ENCODE measurements at places on chromosomes 12 and 14.

DNA sequence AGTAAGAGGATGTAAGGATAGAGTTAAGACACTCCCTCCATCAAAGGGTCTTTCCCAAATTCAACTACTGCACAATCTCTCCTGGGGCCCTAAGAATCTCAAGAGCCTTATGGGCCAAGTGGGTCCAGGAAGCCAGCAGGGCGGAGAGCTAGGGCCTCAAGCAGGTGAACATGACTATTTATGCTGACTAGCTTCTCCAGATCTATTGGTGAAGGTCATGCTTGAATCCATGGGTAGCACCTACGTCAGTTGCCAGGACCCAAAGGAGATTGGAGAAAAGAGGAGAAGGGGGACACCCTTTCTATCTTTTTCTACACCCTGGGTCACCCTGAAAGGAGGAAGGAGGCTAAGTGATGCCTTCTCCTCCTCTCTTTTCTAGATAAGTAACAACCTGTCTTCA is 534.2 kb upstream of the MIS18BP1 start:
- DNase-seq, result no peak

GRCh38 chr14:103857256-103857655 is 9.9 kb upstream of the PPP1R13B start:
- DNase-seq, result no peak

DNA sequence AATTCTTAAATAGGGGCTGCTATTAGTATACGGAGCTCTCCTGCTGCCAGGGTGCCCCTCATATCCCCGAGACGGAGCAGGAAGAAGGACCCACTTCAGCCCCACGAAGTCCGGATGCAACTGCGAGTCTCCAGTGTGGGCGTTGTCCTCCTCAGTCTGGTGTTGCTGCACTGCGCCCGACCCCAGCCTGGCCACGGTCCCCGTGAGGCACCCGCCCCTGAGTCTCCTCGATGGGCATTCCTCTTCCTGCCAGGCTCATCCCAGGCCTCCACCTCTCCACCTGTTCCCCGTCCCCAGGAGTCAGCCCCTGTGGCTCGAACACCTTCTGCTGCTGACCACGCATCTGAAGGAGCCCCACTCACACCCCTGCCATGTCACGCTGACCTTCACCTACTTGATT is 68.1 kb upstream of the SFSWAP start:
- DNase-seq, result peak; percentile 7

DNA sequence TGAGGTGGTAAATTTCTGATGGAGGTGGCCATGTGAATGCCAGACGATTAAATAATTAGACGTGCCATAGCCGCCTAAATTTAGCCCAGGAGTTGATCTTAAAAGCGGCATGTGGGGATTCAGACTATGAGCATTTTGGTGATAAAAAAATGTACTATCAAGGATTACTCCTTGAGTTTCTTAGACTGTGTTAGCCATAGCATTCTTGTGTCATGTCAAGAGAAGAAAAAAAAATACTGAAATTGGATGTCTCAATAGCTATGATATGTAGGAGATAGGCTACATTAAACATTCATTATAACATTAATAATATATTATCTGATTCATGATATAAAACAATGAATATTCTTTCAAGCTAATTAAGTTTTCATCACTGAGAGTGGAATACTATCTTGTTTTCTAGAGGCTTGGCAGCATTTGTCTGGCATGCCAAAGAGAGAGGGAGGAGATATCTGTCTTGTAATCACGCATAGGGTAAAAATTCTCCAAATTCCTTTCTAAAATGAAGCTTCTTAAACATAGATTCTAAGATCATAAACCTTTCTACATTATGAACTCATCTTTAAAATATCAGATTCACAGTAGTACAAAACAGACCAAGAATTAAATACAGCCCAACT is 727.0 kb downstream of the C12orf50 start:
- DNase-seq, result no peak

DNA sequence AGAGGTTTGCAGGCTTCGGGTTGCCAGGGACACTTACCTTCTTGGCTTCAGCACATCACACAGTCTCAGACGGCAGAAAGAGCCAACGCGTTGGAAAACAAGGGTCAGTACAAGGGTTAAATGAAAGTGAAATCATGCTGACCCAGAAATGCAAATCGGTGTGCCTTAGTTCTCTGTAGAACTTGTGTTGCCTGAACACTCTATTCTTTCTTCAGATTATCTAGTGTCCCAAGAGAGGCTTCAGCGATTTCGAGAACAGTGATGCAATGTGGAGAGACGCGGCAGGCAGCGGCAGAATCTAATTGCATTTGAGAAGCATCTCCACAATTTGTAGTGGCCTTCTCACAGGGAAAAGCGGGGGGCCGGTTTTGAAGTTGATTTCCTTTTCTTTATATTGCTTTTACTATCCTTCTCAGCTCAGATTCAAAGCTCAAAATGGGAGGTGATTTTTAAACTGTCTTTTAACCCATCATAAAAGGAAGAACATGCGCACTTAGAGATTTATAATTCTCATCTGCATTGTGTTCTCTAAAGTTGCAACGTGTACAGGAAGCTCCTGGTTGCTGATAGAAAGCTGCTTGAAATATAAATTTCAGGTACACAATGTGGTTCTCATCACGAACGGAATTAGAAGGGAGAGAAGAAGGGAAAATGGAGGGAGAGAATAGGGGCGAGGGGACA is 67.8 kb upstream of the EGLN3 start:
- DNase-seq, result no peak

DNA sequence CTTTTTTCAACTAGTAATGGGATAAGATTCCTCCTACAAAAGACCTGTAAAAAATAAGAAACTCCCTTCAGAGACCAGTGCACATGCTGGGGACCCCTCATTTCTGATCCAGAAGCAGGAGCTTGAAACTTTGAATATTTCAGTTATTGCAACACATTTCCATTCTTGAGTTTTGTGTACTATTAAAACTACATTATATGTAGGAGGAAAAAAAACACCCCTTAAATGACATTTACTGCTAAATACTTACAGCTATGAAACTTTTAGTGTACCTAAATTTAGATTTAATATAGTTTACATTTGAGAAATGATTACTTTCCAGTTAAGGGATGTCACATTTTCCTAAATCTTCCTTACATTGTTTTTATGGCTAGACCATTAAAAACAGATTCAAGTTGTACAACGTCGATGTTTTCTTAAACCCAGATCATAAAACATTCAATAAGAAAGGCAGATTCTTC is 4.1 kb downstream of the LRIG3 start:
- DNase-seq, result no peak

DNA sequence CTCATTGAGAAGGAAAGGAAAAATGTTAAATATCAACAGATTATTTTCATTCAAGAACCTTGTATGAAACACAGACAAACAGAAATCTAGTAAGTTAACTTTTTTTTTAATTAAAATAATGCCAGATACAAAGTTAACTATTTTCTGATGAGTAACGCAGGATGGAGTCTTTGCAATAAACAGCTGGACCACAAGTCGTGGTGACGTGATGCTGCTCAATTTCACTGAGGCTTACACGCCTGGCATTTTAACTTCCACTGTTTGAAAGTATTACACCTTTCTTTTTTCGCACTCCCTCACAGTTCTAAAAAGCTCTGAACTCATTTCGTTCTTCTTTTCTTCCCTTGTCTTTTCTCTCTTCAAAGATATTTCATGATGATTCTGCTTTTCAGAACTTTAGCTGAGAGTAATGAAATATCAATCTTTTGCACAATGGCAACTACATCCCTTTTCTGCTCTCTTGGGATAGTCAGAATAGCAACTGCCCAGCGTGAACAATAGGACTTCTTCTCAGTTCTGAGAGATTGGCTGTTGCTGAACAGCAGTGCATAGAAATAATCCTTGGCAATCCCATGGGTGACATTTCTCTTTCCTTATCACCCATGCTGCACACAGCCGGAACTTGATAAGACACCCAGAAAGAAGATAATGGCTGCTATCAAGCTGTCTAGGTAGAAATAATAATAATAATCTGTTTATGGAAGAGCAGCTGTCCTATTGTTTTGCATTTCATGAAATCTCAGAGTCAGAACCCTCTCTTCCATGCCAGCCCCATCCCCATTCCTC is 160.5 kb downstream of the BTG1 start:
- no peak for DNase-seq

GRCh38 chr14:102907303-102907844 is 15.1 kb upstream of the AMN start:
- no peak for DNase-seq

DNA sequence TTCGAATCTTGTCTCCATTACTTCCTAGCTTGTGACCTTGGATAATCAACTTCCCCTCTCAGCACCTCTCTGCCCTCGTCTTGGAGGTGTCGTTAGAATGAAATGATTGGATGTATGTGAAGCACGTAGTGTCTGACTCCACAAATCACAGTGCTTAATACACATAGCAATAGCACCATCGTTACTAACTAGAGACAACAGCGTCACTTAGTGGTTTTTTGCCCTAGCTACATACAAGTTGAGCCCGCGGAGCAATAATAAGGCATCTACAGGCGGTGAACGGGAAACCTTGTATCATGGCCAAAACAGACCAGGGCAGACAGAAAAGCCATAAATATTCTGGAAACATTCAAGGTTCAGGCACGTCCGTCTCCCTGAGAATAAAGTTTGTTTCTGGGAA is 154.9 kb downstream of the ASCL4 start:
- no peak for DNase-seq

GRCh38 chr14:40386433-40386832 is 954.2 kb upstream of the FBXO33 start:
- DNase-seq, result no peak

DNA sequence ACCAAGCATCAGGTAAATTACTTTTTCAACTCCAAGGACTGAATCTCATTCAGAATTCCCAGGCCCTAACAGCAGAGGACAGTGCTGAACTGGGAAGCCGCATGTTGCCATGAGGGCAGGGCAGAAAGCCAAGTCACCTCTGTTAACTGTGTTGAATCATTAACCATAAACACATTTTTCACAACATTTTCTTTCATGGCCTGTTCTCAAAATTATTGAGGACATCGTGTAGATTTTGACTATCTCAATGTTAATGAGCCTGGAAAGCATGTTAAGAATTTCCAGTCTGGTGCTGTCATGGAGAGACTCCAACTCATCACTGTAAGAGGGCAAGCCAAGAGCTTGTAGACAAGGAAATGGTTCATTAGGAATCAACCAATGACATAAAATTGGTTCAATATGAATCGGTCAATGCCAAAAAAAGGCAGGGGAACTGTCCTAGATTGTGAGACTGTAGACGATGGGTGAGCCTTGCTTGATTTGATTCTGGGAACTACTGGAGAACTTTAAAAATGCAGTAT is 33.7 kb downstream of the CPM start:
- no peak for DNase-seq

DNA sequence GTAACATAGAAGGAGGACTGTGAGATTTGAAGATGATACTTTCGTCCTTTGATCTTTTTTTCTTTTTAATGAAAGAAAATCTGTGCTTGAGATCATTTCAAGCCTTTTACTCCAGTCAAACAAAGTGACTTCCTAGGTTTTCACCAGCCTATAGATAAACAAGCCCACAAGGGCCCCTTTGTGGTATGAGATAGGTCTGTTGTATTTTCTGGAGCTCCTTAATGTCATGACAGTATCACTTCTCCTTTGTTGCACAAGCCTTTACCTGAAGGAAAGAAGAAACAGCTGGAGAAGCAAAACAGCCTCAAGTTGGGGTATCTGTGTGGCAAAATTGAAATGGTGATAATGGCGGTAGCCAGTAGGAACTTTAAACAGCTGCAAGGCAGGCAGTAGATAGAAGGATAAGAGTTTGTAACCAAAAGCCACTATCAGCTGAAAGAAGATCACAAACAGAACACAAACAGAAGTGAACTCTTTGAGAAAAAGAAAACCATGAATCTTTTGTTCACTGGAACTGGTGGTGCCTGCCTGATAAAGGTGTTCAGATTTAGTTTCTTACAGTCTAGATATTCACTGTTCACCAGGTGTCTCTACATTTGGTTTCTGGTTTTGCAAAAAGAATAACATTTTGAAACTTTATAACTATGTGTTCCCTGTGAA is 96.8 kb downstream of the LGR5 start:
- DNase-seq, result no peak

DNA sequence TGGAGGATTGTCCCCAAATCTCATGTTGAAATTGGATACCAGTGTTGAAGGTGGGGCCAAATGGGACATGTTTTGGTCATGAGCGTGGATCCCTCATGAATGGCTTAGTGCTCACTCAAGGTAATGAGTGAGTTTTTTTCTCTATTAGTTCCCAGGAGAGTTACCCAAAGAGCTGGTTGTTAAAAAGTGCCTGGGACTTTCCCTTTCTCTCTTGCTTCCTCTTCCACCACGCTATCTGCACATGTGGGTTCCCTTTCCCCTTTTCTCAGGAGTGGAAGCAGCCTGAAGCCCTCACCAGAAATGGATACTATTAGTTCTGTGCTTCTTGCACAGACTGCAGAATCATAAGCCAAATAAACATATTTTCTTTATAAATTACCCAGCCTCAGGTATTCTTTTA is 465.4 kb downstream of the FSCB start:
- DNase-seq, result no peak

- DNase-seq, result no peak
These were observed 4.2 kb downstream of the SRSF5 start for GRCh38 chr14:69771136-69771535.

Data from naive thymus-derived CD8-positive, alpha-beta T cell (primary cell).